NCI-H748 treated with DMSO at 0.1 percent for 48 hours (cell line): ENCODE measurements at places on chromosomes 16 and 17.

DNA sequence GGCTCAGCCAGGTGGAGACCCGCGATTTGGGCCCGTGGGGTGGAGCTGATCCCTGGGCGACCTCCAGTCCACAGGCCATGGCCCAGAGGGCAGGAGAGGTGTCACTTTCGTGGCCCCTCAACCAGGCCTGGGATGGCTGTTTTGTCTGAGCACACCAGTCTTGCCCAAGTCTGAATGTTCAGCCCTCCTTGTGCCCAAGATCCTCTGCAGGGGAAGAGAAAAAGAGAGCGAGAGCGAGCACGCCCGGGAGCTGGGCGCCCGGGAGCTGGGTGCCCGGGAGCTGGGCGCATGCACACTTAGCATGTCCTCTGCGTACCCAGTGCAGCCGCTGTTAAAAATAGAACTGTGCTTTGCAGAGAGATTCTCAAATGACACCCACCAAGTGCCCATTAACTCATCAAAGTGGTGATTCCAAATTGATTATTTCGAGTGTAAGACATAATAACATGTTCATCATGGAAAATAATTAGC lies 403.3 kb upstream of the TNRC6C start:
- no peak for DNase-seq

DNA sequence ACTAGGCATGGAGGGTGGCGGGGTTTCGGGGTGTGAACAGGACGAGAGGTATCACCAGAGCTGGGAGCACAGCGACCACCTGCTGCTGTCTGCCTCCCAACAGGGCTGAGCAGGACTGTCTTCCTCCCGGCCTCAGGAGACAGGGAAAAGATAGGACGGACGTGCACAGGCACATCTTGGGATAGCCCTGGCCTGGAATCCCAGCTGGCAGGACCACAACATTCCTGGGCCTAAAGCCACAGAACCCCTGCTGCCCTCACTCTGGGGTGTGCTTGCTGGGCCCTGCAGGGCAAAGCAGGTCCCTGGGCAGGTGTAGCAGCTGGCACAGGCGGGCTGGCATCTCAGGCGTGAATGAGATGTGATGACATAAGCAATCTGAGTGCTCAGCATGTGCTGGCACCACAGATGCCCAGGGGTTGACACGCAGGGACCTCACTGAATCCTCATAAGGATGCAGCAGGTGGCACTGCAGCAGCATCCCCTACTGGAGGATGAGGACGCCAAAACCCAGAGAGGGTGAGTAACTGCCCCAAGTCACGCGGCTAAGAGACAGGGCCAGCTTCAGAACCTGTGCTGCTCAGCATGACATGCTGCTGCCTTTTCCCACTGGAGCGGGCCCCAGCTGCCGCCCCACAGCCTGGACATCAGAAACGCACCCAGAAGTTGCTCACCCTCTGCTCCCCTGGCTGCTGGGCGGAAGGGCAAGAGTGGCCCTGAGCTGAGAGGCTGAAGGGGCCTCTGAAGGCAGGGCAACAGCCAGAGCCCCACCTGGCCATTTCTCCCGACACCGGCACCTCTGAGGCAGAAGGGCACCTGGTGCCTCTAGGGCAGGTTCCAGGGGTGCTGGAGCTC lies 7.1 kb downstream of the CORO7 start:
- DNase-seq = no peak

- no peak for DNase-seq
These were observed 13.3 kb upstream of the C1QL1 start for GRCh38 chr17:44981221-44981968.

GRCh38 chr17:32520737-32521404 lies 34.1 kb downstream of the CDK5R1 start:
- no peak for DNase-seq

DNA sequence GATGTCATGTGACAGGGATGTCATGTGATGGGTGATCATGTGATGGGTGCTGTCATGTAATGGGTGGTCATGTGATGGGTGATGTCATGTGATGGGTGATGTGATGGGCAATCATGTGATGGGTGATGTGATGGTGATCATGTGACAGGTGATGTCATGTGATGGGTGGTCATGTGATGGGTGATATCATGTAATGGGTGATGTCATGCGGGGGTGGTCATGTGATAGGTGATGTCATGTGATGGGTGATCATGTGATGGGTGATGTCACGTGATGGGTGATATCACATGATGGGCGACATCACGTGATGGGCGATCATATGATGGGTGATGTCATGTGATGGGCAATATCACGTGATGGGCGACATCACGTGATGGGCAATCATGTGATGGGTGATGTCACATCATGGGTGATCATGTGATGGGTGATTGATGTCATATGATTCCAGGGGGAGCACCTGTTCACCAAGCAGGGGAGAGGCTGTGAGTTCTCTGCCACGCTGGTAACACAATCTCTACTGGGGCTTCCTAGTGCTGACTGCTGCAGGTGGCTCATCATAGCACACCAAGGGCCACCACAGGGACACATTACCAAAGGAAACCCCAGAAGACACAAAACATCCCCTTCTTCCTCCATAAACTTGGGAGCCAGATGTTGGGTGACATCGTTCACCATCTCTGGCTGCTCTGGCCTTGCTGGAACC lies 16.5 kb downstream of the CD300LB start:
- no peak for DNase-seq

DNA sequence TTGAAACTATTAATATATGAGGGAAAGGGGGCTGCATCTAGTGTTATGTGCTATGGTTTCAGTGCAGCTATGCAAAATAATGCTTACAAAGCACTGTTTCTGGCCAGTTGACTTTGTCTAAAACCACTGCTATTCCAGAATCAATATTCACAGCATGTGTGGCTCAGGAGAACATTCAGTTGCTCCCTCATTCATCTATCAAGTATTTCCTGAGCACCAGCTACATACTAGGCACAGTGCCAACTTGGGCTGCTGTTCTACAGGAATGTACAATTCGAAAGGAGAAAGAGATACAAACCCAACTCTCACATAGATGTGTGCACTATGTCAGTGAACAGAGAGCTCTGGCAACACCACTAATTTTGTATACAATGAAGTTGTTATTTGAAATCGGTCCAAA lies 183.0 kb downstream of the PHKB start:
- no peak for DNase-seq

DNA sequence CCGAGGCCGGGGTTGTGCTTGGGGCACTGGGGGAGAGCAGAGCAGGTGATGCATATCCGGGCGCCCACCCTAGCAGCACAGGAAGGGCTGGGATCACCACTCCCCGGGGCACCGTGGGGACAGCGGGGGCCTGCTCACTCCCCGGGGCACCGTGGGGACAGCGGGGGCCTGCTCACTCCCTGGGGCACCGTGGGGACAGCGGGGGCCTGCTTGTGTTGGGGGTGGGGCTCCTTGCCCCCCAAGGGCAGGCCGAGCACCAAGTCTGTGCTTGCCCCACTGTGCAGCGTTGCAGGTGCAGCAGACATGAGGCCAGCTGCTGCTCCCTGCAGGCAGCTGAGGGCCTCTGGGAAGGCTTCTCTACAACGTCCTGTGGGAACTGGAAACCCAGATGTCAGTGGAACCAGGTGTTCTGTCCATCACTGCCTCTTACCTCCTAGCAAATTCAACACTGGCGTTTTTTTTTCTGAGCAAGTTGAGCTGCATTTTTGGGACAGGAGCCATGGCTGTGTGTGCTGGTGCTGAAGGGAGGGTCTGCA lies 25.0 kb upstream of the ZNF750 start:
- no peak for DNase-seq

DNA sequence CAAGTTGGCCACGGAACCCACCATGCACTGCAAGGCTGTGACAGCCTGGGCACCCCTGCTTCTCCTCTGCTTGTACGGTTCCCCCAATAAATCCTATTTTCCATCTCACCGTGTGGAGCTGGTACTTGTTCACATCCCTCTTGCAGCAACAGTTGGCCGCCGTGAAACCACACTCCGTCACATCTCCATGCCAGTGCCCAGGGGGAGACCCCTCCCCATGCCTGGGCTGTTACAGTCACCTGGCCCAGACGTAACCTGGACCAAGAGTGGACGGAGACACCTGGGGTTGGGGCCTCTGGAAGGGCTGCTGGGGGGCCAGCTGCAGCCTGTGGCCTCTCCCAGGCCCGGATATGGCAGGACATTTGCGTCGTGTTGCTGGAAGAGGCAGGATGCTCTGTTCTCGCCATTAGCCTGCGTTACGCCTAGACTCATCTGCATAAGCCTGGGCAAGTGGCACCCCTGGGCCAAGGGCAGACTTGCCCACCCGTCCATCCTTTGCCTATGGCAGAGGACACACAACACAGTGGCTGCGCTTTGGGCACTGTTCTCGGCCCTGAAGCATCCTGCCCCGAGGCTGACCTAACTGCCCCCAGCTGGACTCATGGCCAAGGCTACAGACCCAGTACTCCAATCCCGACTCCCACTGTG lies 14.2 kb upstream of the KREMEN2 start:
- DNase-seq = no peak

DNA sequence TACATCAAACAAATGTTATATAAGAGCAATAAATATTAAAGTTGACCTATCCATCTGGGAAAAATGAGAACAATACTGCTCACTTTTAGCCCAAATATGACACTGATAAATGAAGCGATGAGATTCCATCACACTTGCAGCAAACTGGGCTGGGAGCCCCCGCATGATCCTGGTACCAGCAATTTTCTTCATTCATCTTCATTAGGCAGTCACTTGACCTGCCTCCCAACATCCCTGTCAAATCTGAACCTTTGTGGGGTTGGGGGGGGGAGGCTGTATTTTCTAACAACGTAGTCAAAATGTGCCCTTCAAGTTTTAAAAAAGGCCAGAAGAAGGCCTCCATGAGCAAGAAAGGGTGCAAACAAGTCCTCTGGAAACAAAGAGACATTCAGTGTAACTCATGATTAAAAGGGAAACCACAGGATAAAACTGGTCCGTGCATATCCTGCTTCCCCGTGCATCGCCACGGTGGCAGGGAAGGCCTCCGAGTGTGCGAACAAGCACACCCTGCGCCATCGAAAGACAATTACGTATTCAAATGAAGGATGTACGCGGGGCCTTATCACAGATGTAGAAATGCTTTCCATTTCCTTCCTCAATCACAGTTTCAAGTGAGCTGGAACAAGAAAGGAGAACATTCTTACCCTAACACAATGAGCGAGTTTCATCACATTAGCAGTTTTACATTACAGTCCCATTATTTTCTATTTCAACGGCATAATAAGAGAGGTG lies 48.4 kb downstream of the TOX3 start:
- peak; percentile 37 for DNase-seq

DNA sequence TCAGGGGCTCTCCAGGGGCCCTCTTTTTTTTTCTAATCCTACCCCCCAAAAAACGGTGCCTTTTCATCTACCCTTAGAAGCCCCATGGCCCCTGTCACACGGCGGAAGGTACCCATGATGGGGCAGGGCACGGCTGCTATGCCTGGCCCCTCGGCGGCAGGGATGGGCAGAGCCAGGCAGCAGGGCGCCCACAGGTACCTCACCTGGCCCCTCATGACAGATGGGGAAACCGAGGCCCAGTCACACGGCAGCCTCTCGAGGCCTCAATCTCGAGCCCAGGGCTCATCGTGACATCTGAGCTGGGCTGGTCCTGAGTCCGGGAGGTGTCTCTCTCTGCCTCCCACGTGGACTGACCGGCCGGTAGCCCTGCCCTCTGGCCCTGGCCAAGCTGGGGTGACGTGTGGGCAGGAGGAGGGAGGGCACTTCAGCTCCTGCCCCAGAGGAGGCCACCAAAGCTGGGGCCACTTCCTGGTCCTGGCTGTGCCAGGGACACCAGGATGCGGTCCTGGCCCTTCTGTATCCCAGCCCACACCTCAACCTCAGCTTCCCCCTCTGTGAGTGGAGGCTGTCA lies 11.6 kb downstream of the TRAF7 start:
- DNase-seq = no peak
